H54 (cell line): ENCODE measurements at places on chromosomes 4 and X.

DNA sequence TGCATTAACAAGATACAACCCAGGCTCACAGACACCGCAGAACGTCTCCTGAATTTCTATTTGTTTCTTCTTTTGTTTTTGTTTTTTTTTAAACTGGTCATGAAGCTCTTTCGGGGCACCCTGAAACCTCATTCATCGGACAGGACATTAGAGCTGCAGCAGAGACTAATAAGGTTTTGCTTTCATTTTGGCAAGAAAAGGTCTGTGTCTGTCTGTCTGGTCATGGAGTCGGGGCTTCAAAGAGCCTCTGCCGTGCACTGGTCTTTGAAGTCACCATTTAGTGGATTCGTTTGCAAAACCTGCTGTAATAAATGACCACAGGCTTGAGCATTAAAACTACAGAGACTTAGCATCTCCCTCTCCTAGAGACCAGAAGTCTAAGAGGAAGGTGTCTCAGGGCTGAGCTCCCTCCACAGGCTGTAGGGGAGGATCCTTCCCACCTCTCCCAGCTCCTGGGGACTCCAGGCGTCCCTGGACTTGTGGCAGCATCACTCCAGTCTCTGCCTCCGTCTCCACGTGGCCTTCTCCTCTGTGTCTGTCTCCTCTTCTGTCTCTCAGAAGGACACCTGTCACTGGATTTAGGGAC is 247.5 kb downstream of the CRLF2 start:
- no peak for DNase-seq

DNA sequence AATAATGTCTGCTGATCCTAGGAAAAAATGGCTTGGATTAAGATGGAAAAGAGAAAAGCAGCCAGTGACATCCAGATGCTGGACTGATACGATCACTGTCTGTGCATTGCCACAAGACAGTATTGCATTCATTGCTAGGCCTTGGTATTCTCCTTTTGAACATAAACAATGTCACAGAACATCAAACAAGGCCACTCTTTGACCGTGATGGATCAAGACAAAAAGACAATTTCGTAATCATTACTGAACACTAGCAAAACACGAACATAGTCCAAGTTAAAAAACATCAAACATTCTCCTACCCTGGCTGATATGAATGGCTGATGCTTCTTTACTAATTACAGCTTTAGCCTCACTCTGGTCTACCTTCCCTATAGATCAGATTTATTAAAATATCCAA is 374.1 kb upstream of the CXorf51B start:
- DNase-seq: no peak

DNA sequence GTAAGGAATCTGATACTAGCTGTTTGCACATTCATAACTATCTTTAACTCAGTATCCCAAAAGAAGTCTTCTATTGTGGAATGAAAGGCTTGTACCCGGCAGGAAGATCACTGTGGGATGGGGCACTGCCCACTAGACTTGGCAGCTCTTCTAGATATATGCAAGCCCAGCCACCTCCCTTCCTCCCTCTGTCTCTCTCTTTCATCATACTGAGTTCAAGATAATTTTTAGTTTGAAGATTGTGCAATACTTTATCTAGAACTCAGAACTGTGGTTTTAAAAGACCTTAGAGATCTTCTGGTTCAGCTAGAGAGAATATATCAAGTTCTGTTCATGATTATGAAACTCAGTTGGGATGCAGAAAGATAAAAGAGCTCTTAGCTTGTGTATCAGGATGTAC is 22.5 kb upstream of the GPR34 start:
- no peak for DNase-seq

GRCh38 chrX:131045726-131046125 is 12.4 kb upstream of the ARHGAP36 start:
- no peak for DNase-seq

DNA sequence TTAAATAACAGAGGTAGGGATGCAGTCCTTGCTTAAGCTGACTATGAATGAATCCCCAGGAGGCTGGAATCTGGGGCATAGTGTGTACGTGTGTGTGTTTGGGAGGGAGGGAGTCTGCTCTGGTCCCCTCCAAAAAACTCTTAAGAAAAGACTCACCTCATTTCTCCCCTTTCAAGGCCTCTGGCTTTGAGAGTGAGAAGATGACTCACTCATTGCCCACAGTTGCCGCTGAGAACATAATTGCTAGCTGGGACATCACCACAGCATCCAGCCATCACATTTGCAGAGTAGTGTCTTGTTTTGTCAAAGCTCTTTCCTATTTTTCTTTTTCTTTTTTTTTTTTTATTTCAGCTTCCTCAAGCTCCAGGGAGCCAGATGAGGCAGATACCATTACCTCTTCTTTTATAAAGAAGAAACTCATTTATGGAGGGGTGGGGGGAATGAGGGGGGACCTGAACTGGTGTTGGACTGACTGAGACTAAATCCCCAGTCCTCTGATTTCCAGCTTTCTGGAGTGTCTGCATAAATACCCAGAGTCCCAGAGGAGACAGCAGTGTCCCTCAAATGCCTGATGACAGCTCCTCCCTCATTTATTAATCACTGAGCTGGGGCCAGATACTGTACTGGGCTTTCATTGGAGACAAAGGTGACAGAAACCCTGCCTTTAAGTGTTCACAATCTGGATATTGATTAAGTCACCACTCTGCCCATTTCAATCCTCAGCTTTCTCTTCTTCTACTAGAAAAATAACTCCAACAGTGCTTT is 61.9 kb upstream of the LAS1L start:
- no peak for DNase-seq

- no peak for DNase-seq
These were observed 58.7 kb upstream of the KLF3 start for GRCh38 chr4:38605181-38605752.

GRCh38 chr4:26937139-26937538 is 76.5 kb downstream of the STIM2 start:
- DNase-seq: no peak

DNA sequence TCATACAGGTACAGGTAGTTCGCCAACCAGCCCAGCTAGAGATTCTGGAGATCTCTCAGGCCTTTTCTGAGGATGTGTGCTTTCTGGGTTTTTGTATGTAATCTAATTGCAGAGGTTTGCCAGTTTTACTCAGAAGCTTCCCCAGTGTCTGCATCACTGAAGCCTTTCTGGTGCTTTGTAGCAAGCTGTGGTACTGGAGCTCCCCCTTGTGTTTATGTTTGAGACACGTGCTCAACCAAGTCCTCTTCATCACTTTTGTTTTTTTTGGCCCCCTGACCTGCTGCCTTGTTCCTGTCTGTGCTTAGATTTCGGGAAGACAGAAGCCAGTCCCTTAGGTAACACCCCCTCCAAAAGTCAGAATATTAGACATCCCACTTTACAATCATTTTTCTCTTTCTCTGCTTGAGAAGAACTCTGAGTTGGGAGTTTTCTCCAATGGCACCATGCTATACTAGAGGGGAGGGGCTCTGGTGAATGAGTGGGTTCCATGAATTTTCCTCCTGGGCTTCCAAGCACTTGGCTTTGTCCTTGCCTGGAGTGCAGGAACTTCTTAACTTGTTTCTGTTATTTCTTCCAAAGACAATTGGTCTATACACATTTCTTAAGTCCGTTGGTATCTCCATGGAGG is 128.4 kb upstream of the TBC1D9 start:
- DNase-seq: peak; percentile 14

DNA sequence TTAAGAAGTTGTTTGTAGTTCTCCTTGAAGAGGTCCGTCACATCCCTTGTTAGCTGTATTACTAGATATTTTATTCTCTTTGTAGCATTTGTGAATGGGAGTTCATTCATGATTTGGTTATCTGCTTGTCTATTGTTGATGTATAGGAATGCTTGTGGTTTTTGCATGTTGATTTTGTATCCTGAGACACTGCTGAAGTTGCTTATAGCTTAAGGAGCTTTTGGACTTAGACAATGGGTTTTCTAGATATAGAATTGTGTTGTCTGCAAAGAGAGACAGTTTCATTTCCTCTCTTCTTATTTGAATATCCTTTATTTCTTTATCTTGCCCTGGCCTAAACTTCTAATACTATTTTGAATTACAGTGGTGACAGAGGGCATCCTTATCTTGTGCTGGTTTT is 52.1 kb upstream of the GRID2 start:
- DNase-seq: no peak

DNA sequence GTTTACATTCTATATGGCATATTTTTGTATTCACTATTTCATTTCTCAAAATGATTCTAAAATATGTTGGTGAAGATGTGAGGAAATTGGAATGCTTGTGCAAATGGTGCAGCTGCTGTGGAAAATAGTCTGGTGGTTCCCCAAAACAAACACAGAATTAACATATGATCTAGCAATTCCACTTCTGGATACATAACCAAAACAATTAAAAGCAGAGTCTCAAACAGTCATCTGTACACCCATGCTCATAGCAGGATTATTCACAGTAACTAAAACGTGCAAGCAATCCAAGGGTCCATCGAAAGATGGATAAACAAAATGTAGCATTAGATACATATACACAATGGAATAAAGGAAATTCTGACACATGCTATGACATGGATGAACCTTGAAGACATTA is 204.8 kb downstream of the FBXW7 start:
- no peak for DNase-seq

DNA sequence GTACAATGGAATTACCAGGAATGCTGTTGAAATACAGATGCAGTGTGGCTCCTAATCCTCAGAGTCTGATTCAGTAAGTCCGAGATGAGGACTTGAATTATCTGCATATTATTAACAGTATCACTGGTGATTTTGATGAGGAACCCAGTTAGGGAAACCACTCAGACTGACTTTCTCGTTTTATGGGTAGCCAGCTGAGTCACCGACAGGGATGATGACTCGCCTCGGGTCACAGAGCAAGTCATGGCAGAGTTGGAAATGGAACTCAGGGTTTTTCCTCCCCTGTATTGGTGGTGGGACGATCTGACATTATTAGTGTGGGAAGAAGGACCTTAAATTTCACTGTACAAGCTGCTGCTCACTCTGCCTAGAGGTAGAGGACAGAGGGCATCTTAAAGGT is 51.3 kb downstream of the RTL9 start:
- DNase-seq: no peak
